Left lung (tissue), 14 donors: ENCODE measurements at places on chromosomes 4 and X.

- no peak for DNase-seq
These were observed 85.4 kb downstream of the SH3RF1 start for GRCh38 chr4:169185133-169185956.

DNA sequence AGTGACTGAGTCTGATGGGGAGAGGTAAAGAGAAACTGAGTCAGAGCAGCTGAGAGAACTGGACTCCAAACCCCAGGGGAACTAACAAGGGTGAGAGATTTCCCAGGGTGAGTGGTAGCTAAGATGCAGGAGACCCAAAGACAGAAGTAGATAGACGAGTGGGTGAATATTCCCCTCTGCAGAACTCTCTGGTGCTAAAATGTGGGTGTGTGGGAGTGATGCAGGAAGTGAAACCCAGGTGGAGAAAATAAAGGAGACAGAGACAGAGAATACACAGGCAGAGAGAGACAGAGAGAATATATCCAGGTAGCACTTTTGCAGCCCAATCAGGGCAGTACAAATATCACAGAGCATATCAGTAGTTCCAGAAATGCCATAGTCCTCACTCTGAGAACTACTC, 212.5 kb upstream of the ZIC3 start:
- DNase-seq: no peak

DNA sequence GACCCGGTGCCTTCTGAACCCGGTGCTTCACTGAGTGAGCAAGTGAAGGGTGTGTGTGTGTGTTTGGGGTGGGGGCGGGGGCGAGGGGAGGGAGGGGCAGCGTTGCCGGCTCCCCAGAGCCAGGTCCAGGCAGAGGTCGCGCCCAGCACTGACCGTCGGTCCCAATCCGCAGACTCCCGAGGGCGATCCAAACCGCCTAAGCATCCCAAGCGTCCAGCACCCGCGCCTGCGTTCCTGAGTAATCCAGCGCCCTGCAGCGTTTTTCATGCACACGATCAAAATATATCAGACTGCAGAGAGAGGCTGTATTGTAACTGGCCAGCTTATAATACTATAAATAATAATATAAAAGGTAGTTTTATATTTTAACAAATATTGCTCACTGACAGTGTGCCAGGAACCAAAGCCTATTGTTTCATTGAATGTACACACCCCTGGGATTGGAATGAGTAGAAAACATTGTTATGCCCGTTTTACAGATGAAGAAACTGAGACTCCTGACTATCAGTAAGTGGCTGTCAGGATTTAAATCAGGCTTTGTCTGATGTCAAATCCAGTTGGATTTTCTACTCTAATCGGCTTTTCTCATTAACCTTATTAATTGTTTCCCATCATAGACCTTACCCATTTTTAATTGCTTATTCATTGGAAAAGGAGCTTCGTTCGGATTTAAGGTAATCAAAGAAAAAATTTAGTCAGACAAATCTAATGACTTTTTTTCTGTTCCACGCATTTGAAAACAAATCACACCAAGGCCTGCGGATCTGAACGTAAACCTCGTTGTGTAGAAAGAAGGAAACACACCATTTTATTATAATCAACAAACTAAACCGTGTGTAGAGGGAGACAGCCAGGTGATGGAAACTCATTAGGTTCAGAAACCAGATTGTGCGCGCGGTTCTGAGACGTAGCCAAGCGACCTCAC, 4.0 kb upstream of the NKX3-2 start:
- DNase-seq: no peak

GRCh38 chr4:3317011-3317655, 24.3 kb downstream of the RGS12 start:
- DNase-seq: no peak

DNA sequence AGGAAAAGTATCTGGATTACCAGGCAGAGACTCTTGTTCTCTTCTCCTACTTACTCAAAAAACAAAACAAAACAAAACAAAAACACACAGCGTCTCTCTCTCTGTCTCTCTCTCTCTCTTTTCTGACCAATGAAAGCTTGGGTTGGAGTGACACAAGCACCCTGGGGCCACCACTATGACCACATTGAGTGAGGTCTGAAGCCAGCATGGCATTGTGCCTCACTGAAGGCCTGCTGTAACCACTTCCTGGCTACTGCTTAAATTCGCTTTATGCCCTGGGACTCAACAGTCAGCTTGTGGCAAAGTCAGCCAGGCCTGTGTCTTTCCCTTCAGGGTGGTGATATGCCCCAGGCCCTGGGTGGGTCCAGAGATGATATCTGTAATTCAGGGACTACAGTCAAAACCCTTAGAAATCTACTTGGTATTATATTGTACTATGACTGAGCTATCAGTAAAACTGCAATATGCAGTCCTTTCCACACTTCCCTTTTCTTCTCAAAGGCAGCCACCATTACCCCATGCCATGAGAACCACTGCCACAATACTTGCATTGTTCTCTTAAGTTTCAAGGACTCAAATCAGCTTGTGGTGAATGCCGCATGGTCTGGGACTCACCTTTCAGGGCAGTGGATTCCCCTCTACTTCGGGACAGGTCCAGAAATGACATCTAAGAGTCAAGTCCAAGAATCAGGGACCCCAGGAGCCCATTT, 606.8 kb upstream of the KLHL4 start:
- no peak for DNase-seq

GRCh38 chr4:11397819-11398610, 30.7 kb downstream of the HS3ST1 start:
- no peak for DNase-seq

- DNase-seq: no peak
These were observed 71.1 kb downstream of the CLOCK start for GRCh38 chr4:55475394-55476243.

DNA sequence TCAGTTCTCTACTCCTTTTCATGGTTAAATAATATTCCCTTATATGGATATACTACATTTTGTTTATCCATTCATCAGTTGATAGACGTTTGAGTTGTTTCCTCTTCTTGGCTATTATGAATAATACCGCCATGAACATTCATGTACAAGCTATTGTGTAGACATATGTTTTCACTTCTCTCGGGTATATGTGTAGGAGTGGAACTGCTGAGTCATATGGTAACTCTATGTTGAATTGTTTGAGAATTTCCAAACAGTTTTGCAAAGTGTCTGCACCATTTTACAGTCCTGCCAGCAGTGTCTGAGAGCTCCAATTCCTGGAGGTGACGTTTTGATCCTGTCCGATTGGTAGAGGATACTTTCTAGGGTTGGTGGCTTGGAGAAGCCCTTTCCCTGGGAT, 23.6 kb downstream of the PLAC1 start:
- no peak for DNase-seq

GRCh38 chr4:108940149-108940548, 177.3 kb upstream of the ETNPPL start:
- DNase-seq: no peak

GRCh38 chrX:57368158-57368557, 81.7 kb downstream of the FAAH2 start:
- no peak for DNase-seq

DNA sequence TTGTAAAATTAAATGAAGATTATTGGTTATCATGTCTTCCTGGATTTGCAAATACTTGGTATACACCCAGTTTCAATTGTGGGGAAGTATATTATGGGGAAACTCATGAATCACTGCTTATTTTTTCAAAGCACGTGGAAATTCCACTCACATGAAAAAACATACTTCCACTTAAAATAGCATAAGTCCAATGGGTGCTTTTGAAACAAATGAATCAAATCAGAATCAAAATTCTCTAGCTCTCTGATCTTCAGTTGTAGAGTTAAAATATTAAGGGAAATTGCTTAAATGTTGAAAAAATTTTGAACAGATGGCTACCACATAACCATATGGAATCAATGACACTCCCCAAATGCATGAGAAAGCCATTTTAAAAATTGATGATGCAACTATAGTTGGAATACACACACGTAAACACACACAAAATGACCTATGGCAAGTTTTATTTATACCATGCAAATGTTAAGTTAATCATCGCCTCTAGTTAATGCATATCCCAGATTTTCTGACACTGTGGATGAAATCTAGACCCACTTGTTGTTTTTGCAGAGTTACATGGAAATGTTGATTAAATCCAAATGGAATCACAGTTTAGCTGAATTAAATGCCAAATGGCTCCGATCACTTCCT, 93.2 kb downstream of the ARSF start:
- DNase-seq: peak; percentile 16

DNA sequence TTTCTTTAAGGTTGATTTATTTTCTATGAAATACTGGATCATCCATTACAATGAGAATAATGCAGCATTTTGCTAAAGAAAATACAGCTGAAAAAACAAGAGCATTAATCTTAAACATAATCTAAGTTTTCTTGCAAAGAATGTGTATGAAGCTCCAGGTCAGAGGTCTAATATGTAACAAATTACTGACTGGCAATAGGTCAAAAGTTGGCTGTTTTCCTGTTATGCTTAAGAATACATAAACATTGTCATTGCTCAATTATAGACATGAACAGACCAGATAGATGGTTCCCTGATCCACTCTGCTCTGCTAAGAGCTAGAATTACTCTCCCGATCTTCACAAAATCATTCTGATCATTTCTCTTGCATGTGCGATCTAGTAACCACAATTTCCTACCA, 718.6 kb downstream of the PDHA2 start:
- no peak for DNase-seq

DNA sequence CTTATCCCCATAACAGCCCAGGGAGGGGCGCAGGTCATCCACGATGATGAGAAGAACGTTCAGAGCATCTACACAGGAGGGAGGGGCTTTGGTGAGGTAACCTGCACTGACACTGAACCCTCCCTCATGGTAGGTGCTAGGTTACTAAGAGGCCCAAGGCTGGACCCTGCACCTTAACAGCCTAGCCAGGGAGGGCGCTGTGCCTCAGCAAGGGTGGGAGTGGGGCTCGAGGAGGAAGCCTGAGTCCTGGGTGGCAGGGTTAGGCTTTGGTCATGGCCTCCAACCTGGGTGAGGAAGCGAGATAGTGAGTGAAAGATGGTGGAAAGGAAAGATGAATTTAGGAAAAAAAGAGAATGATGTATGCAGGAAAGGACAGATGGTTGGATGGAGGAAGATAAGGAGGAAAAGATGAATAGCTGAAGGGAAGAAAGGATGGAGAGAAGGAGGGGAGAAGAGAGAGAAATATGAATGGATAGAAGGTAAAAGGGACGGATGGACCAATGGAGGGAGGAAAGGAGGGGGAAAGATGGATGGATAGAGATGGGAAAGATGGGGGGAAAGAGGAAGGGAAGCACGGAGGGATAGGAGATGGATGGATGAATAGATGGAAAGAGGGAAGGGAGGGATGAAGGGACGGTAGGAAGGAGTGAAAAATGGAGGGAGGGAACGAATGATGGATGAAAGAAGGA, 736 bp downstream of the IDS start:
- no peak for DNase-seq

DNA sequence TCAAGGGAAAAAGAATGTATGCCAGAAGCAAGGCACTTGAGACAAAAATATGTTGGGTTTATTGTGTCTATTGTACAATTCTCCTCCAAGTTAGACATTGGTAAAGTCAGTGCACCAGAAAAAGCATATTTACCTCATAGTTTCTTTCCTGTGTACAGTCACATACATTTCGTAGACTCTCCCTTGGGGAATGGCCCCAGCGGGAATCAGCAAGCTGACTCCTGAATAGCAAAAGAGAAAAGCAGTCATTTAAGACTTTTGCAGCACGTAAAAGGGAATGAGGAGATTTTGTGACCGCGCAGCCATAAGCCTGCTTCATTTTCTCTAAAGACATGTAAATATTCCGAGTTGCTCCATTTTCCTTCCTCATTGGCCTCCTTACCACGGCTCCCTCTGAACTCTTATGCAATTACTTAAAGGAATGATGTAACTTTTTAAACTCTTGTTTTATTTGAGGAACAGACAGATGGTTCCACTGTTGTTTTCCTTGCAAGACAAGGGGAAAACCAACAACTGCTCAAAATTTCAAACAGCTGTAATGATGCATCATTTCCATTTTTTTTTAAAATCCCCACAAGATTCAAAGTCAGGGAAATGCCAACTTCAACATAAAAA, 332.7 kb downstream of the UNC5C start:
- no peak for DNase-seq

DNA sequence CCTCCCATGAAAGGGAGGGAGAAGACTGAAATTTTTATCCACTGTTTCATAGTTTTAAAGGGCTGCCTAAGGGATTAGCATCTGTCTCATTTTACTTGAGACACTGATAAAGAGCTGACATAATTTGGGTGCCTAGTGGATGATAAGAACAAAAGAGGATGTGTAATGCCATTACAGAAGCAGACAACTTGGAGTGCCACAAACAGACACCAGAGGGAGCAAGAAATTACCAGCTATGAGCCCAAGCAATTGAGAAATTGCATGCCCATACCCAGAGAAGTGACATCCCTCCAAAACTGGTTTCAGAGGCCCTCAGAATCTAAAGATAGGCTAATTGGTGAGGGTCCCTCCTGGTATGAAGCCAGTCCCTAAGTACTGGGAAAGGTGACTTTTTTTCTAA, 38.5 kb upstream of the POU3F4 start:
- DNase-seq: no peak

DNA sequence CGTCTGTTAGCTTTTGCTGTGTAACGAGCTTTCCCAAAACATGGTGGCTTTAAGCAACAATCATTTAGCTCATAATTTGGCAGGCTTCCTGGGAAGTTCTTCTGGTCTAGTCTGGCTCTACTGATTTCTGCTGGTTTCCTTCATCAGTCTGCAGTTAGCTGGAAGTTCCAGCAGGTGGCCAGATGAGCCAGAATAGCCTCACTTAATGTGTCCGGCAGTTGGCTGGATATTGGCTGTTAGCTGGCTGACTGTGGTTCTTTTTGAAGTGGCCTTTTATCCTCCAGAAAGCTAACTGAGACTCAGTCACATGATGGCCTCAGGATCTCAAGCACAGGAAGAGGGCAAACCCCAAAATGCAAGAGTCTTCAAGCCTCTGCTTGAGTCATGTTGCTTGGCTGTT, 34.9 kb downstream of the FTHL17 start:
- DNase-seq: no peak

- DNase-seq: no peak
These were observed 4.1 kb downstream of the AFF1 start for GRCh38 chr4:86938771-86939520.

- DNase-seq: no peak
These were observed 710.6 kb upstream of the DIAPH2 start for GRCh38 chrX:95974096-95974470.

- DNase-seq: no peak
These were observed 102.2 kb downstream of the MXRA5 start for GRCh38 chrX:3244203-3244743.

GRCh38 chr4:147923854-147924253, 192.0 kb downstream of the ARHGAP10 start:
- no peak for DNase-seq

GRCh38 chrX:54093571-54093970, 49.3 kb upstream of the PHF8 start:
- DNase-seq: no peak

GRCh38 chr4:15811703-15812337, 33.7 kb downstream of the CD38 start:
- DNase-seq: no peak

GRCh38 chr4:38236003-38236402, 275.8 kb downstream of the PTTG2 start:
- no peak for DNase-seq

DNA sequence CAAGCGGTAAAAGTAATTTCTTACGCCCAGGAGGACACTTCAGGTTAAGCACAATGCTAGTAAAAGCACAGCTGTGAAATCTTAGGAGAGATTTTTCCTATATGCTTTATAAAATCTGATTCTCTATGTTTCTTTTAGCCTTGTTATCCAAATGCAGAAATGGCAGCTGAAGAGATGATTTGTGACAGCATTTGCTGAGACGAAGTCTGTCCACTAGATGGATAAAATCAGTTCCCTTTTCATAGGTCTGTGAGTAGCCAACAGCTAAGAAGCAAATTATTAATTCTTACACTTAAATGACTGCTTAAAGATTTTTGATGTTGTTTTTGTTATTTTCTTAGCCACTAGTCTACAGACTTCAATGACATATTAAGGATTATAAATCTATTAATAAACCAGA, 5.3 kb downstream of the GPM6A start:
- no peak for DNase-seq
